Mesangial cell (primary cell): ENCODE measurements at places on chromosomes 2 and 18. TPM values are rescaled to one million over a fixed set of nuclear protein-coding genes. Genes with fewer than 3 reads are reported as not detected.

The NETO1 gene
- total RNA-seq: 15.0 and 32.1 TPM in 2 replicates

The IL1RL1 gene
- under 0.01 TPM in 1 of 2 replicates, not detected in the other for total RNA-seq

The BCL2 gene
- total RNA-seq: 2.3 and 16.0 TPM in 2 replicates

The CD207 gene
- total RNA-seq: not detected in 2 replicates

The SPDYA gene
- not detected in 2 replicates for total RNA-seq

The SLC23A3 gene
- under 0.01 and 0.25 TPM in 2 replicates for total RNA-seq
